HTR-8/SVneo (cell line): ENCODE measurements at places on chromosomes 13 and 19.

- no peak for DNase-seq
Measured at GRCh38 chr19:53365899-53366493, 491 bp downstream of the ZNF525 start.

- DNase-seq = no peak
Measured at GRCh38 chr19:30755581-30755980, 383.4 kb downstream of the ZNF536 start.

GRCh38 chr19:6481541-6482342 lies at the start of gene DENND1C:
TSS of gene DENND1C (minus strand) at chr19:6481787. CDS start at chr19:6481695, 92 bp downstream.
- no peak for DNase-seq

GRCh38 chr13:32142956-32143375 lies 111.4 kb downstream of the FRY start:
- peak; percentile 9 for DNase-seq

GRCh38 chr13:40779796-40780285 lies 8.9 kb upstream of the MRPS31 start:
- DNase-seq = no peak

DNA sequence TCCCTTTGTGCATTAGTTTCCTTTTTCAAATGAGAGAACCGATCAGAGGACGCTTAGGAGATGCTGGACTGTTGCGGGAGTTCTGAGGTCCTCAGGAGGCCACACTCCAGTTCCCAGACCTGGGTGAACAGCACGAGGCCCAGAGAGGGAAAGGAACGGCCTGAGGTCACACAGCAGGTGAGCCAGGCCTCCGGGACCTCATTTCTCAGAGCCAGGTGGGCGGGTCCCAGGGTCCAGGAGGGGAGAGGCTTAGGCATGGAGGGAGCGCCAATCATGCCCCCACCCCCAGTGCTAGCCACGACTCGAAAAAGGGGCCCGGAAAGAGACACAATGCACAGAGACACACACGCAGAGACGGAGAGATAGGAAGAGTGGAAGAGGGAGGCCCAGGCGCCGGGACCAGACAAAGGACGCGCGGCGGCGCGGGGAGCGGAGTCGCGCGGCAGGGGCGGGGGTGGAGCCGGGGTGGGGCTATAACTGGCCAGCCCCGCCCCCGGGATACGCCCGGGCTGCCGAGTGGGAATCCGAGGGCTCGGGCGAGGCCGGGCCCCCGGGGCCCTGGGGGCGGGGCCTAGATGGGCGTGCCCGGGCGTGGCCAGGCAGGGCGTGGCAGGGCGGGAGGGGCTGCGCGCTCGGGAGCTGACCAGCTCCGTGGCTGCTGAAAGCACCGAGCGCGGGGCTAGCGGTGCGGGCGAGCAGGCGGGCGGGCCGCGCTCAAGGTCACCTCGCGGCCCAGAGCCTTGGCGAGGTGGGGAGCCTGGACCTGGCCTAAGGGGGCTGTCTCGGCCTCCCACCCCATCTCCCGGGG lies 1.6 kb downstream of the ELAVL3 start:
- no peak for DNase-seq

- peak; percentile 64 for DNase-seq
Measured at GRCh38 chr19:47228168-47228936, 2.6 kb downstream of the BBC3 start.

GRCh38 chr13:45510672-45511071 lies 45.9 kb downstream of the COG3 start:
- DNase-seq = no peak

GRCh38 chr13:108629988-108630387 lies 577 bp downstream of the MYO16 start:
- no peak for DNase-seq

DNA sequence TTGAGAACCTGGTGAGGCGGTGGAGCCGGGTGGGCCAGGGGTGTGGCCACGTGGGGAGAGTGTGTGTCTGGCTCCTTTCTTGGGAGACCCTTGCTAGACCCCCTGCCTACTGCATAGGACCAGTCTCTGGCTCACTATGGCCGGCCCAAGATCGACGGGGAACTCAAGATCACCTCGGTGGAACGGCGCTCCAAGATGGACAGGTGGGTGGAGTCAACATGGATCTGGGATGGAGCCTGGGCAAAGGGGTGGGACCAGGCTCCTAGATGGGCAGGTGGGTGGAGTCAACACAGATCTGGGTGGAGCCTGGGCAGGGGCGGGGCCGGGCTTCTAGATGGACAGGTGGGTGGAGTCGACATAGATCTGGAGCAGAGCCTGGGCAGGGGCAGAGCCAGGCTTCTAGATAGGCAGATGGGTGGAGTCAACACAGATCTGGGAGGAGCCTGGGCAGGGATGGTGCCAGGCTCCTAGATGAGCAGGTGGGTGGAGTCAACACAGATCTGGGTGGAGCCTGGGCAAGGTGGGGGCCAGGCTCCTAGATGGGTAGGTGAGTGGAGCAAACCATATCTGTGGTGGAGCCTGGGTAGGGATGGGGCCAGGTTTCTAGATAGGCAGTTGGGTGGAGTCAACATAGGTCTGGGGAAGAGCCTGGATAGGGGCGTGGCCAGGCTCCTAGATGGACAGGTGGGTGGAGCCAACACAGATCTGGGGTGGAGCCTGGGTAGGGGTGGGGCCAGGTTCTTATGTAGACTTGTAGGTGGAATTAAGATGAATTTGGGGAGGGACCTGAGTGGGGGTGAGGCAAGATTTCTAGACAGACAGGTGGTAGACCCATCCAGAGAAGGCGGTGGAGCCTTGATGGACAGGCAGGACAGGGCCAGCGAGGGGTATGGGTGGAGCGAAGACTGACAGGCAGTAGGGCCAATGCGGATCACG lies 56.5 kb downstream of the VAV1 start:
- DNase-seq = no peak

DNA sequence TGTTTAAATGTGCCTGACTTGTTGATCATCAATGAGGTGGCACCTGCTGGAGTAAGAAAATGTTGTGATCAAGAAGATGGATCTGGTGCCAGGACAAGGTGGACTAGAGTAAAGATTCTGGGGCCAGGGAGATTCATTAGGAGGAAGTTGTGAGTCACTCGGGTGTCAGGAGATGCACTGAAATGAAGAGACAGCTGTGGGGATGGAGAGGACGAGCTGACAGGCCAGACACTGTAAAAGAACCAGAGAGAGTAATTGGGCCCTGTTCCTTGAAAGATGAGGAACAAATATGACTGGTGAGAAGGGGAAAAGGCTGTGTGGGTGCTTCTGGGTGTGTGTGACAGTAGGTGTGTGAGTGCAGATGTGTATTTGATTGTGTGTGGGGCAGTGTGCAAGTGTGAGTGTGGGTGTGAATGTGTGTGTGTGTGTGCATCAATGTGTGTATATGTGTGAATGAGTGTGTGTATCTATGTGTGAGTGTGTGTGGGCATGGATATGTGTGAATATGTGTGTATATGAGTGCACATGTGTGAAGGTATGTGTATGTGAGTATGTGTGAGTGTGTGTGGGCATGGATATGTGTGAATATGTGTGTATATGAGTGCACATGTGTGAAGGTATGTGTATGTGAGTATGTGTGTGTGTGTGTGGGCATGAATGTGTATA lies 260.5 kb downstream of the RFC3 start:
- DNase-seq = no peak

- DNase-seq = no peak
Measured at GRCh38 chr13:105703843-105704242, 831.6 kb downstream of the EFNB2 start.

DNA sequence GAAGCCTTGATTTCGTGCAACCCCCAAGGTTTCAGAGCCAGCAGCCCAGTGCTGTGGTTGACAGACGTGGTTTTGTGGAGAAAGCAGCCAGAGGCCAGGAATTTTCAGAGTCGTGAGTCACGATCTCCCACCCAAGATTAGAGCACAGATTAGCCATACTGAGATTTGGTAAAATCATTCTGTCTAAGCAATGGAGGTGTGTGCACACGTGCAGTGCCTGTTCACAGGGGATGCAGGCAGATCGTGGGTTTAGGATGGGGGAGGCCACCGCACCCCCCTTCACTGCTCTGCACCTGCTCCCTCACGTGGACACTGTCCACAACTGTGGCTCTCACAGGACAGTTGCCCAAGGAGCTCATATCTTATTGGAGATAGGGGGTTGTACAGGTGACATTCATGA lies 46.6 kb upstream of the GPR183 start:
- DNase-seq = peak; percentile 6

DNA sequence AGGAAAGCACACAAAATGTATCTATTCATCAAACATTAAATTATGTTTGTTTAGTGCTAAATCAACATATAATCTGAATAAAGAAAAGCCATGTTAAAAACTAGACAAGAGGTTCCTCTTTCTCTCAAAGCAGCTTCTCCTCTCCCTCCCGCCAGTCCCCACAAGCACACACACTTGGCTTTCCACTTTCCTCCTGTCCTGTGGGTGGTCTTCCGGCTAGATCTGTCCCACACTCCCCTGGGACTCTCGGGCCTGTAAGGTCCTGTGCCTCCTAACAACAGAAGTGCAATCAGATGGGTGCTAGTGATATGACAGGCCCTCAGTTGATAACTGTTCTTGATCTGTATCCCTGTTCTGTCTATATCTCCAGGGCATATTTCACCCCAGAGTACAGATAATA lies 45.6 kb upstream of the RAP2A start:
- no peak for DNase-seq

- DNase-seq = no peak
Measured at GRCh38 chr13:70784207-70784989, 676.1 kb upstream of the KLHL1 start.

GRCh38 chr13:63517371-63517770 lies 2101.7 kb upstream of the PCDH20 start:
- DNase-seq = no peak

DNA sequence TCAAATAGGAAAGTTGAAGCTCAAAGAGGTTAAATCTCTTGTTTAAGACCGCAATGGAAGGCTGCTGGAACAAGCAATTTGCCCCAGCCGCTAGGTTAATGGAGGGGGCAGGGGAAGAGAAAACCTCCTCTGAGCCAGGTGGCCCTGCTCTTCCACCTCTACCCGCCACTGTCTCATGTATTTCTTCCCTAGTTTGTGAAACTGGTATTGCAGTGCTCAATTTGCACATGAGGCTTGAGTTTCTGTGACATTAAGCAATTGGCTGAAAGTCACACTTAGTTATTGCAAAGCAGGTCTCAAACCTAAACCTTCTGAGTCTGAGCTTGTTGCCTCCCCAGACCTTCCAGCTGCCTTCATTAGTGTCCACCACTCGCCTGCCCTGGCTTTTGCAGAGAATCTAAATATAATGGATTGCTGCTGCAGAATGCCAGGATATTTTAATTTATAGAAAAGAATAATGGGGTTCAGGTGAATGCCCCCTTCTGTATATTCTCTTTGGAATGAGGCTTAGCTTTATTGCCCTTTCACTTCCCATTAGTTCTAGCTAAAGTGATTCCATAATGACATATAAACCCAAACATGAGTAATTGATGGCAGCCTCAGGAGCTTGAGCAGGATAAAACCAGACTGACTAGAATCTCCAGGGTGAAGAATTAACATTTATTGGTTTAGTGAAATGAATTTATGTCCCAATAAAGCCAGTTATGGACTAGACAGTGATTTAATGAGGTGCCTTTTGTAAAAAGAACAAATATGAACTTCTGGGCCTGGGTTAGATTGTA lies 27.0 kb upstream of the OLFM4 start:
- no peak for DNase-seq

- DNase-seq = no peak
Measured at GRCh38 chr19:34075661-34076091, 96.6 kb upstream of the LSM14A start.

- DNase-seq = no peak
Measured at GRCh38 chr19:42040031-42040430, 30.0 kb downstream of the GRIK5 start.

DNA sequence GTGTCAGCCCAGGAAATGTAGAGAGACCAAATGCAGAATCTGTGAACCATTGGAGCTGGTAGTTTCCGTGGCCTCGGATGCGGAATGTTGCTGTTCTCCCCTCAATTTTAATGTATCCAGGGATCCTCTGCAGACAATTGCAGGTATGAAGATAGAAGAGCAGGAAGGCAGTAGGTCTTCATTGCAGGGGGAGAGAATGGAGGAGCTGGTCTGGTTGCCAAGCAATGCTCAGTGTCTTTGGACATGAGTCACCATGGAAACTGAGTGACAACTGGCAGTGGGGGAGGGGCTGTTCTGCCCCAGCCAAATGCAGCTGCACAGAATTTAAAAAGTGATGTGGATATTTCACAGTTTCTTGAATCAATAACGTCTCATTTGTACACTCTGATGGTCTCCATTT lies 56.1 kb upstream of the ZNF835 start:
- DNase-seq = no peak

- DNase-seq = no peak
Measured at GRCh38 chr13:98794498-98794897, 42.0 kb upstream of the SLC15A1 start.

DNA sequence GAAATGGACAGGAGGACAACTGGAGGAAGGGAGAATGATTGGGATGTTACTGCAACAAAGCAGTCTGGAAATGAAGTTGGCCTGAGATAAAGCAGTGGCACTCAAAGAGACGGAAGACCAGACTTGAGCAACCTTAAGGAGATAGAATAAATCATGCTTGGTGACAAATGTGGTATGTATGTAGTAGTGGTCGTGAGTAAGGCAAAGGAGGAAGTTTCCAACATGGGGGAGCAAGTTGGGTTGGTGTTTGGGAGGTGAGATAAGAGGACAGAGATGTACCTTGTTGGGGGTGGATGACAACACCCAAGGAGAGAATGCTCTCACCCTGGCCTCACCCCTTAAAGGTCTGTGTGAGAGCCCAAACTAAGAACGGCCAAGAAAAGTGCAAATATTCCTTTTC lies 420.5 kb downstream of the DIAPH3 start:
- DNase-seq = no peak

- no peak for DNase-seq
Measured at GRCh38 chr19:42311657-42312056, 1.5 kb upstream of the TMEM145 start.

GRCh38 chr13:41699759-41700158 lies 242.4 kb downstream of the RGCC start:
- no peak for DNase-seq

- peak; percentile 84 for DNase-seq
Measured at GRCh38 chr19:4744451-4745174, 21.0 kb upstream of the DPP9 start.

DNA sequence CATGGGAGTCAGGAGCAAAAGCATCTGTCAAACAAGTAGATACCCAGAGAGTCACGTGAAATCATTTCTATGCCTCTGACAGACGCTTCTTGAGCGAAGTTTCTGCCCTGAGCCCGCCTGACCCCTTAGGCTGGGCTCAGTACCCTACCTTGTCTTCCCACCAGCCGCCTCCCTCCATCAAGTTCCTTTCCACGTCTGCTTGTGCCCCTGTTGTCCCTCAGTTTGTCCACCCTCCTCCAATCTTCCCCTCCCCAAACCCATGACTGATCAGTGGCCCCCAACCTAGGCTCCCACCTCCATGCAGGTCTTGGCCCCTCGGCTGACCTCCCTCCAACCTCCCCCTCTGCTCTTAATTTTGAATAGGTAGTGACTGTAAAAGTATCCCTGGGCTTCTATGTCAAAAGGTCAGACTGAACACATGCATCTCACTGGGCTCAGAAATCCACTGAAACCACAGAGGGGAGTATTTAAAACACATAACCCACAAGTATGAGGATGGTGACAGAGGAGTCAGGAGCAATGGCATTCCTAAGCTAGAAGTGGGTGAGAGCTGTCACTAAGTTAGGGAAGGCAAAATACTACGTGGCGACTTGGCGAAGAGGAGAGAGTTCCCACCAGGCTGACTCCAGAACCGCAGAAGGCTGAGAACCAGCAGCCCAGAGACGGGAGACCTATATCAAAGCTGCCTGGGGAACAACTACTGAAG lies 1.7 kb upstream of the ZNF446 start:
- no peak for DNase-seq
